ENCODE measurements at places on chromosomes 16 and 17.

DNA sequence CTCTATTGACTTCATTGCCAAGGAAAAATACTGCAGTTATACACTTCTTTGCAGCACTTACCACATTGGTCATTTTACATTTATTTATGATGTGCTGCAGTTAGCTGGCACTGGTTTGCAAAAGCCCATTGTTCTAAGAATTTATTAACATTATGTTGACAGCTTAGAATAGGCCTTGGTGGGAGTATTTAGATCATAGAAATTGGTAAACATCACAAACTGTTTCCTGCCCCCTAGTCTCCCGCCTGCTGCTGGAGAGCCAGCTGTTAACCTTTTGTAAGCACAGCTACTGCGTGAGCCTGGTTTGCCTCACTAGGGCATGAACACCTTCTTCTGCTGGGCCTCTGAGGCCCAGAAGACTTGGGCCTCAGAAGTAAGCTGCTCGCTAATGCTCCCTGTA is 651.4 kb upstream of the GOT2 start:
- no peak for DNase-seq

- no peak for DNase-seq
These were observed 2.9 kb upstream of the MAFG start for GRCh38 chr17:81930142-81931125.

- no peak for DNase-seq
These were observed 48.8 kb upstream of the SDK2 start for GRCh38 chr17:73693071-73693470.

DNA sequence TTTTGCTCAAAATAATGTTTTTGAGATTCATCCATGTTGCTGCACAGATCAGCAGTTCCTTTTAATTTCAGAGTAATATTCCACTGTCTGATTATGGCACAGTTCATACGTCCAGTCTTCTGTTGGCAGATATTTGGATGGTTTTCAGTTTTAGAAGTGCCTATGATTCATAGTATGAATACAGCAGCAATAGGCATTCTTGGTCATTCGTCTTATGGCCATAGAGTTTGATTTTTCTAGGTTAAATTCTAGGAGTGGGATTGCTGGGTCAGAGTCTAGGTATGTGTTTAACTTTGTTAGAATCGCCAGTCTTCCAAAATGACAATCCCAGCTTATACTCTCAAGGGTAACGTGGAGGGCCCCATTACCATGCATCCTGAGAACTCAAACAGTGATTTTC is 11.5 kb upstream of the IL34 start:
- DNase-seq = no peak
